ENCODE measurements at places on chromosomes 2 and 18.

GRCh38 chr2:182165202-182165601 lies 179.5 kb downstream of the PPP1R1C start:
- DNase-seq, result no peak

DNA sequence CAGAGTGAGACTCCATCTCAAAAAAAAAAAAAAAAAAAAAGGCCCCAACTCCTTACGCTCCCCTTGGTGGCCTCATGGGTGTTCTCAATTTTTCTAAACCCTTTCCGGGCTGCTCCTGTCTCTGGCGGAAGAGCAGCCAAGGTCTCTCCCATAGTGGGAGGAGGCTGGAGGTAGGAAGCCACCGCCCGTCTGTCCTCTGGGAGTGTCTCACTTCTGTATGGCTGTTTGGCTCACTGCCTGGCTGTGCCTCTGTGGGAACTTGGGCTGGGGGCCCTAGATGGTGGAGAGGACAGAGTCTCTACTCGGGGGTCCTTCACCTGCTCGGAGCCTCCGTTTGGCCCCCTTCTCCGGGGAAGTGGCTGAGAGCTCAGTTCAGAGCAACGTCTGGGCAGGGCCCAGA lies 245.3 kb downstream of the CELF4 start:
- DNase-seq, result no peak

- no peak for DNase-seq
These were observed 375.1 kb upstream of the KCNH7 start for GRCh38 chr2:163213661-163214081.

GRCh38 chr2:207887500-207887899 lies 117.8 kb upstream of the FZD5 start:
- no peak for DNase-seq

GRCh38 chr2:60302377-60303126 lies 250.9 kb downstream of the BCL11A start:
- no peak for DNase-seq

GRCh38 chr2:218077464-218078216 lies 8.6 kb downstream of the RUFY4 start:
- DNase-seq, result no peak

DNA sequence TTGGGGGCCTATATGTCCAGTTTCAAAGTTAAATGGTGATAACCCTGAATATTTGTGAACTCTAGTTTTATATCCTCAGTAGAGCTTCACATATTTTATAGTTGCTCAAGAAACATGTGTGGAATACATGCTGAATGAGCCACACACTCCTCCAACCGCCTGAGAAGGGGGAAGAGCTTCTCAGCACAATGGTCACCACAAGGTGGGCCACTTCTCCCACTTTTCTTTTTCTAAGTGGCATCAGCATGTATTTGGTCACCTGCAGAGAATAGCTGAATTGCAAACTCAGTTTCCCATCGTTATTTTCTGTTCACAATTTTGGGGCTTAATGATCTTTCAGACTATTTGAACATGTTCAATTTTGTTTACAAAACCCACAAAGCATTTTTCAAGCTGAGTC lies 340.5 kb downstream of the PARD3B start:
- no peak for DNase-seq

DNA sequence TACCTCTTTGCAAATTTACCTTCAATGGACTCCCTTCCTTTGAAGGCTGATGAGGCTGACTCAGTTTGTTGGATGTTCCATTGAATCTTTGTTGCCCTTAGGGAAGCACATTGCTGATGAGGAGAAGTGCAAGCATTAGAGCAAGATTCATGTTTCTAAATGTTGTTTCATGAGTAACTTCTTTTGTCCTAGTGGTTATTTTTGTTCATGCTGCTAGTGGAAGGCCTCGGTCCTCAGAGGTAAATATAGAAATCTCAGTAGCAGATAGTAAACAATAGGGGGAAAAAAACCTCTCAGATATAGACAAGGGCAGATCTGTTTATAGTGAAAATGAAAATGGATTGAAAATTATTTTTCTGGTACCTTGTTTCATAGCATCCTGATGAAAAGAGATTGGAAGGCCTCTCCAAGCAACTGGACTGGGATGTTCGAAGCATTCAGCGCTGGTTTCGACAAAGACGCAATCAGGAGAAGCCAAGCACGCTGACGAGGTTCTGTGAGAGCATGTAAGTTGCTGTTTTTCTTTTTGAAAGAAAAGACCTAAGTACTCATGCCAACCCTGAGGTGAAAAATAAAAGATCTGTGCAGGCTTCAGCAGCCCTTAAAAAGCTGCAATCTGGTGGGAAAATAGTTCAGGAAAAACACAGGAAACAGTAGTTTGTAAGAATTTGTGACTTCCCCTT lies 104.9 kb downstream of the CERS6 start:
- DNase-seq, result no peak

DNA sequence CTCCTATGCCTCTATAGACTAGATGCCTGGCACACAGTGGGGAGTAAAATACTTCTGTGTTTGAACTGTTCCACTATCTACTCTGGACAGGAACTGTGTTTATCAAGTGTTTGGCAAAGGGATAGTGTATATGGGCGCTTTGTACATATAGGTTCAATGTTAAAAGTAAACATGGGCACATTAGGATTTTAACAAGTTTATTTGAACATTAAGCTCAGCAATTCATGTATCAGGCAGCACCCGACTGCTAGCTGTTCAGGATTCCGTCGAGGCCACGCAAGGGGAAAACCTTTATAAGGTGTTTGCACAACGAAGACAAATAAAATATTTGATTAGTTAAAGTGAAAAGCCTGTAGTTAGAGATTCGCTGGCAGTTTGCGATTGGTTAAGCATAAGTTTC lies 43.4 kb upstream of the ROCK2 start:
- DNase-seq, result no peak

GRCh38 chr2:48017136-48017535 lies 110.8 kb upstream of the FBXO11 start:
- no peak for DNase-seq

DNA sequence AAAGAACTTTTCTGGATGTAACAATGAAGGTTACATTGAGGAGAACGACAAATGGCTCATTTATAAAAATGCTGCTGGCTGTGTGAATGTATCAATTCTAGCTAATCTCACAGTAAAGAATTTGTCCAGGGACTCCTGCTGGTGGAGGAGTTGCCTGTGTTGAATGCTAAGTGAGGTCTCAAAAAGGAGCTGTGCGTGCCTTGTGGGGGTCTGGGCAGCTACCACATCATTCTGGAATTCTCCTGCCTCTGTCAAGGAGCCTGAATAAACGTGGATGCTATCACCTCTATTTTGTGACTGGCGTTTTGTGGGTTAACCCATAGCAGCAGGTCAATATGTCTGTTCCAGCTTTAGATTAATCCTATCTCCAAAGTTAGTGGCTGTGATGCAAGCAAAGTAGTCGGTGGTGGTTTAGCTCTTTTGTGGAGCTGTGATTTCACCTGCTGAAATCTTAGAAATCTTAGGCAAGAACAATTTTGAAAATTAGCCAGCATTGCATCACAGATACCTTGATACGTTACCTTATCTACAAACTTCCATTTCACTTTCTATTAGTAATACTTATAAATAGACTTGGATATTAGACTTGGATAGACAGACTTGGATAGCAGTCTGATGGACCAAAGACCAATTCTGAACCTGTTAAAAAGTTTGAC lies 96.8 kb downstream of the MTCL1 start:
- DNase-seq, result no peak

GRCh38 chr2:85257359-85257969 lies 70.3 kb downstream of the TGOLN2 start:
- DNase-seq, result no peak

- DNase-seq, result no peak
These were observed 117.9 kb downstream of the SETBP1 start for GRCh38 chr18:44798433-44799048.

DNA sequence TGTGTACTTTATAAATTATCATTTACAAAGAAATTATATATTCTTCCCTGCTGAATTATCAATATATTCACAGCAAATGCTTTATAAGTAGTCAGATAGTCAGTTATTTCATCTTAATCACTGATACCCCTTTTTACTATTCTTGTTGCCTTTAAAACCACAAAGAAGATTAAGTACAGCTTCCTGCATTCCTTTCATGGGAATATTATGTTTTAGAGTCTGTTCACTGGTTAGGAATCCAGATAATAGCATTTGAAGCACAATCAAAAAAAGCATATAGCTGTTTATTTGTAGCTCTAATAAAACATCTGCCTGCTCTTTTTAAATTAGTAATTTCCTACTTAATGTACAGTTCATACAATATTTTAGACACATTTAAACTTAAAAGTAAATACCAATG lies 508.9 kb downstream of the FBXO15 start:
- no peak for DNase-seq

DNA sequence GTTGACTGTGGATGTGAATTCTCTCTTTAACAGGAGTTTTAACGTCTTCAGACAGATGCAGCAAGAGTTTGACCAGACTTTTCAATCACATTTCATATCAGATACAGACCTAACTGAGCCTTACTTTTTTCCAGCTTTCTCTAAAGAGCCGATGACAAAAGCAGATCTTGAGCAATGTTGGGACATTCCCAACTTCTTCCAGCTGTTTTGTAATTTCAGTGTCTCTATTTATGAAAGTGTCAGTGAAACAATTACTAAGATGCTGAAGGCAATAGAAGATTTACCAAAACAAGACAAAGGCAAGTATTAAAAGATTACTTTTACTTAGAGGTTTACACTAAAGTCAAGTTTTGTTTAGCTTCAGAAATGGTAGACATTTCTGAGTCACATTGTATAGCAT lies 30.2 kb upstream of the TYMS start:
- no peak for DNase-seq

DNA sequence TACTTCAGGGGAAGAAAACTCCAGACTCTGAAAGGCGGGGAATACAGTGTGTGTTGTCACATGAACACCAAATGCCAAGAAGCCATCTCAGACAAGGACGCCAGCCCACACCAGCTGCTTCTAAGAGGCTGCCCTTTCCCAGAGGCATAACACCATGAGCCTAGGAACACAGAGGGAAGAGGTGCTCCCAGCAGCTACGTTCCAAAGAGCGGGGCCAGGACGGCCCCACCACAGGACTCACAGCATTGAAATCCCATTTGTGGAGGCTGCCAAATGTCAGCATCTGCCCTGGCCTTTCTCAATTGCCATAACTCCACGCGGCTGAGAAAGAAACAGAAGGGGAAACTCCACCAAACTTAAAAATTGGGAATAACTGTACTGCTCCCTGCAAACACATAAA lies 20.1 kb upstream of the ID2 start:
- DNase-seq, result no peak

DNA sequence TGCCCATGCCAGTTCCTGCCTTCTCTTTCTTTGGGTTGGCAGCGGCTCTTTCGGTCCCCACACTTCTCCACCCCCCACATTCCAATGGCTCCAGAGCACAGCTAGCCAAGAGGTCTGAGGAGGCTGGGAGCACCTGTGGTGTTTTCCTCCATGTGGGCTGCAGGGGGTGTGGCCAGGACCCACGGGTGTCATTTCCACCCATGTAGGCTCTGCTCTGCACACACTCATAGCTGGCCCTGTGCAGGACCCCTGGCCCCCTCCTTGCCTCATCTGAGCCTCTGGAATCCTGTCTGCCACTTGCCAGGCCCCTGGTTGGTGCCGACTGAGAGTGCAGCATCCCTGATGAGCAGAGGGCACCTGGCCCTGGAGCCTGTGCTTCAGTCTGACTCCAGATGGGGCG lies 46.3 kb downstream of the DYSF start:
- no peak for DNase-seq

DNA sequence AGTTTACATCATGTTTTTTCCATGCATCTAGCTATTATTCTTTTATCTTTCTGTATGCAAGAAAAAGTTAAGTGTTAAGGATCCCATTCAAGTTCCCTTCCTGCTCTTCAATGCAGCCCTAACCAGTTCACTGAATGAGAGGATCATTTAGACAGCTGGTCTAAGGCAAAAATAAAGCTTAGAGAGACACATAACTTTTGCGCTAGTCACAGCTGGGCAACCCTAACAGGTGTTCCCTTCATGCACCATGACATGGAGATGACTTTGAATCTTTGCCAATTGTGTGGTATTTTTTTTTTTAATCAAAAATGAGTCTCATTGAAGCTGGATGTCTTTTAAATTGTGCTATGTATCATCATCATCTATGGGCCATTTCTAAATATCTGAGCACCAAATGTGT lies 393.8 kb upstream of the CYRIA start:
- no peak for DNase-seq

DNA sequence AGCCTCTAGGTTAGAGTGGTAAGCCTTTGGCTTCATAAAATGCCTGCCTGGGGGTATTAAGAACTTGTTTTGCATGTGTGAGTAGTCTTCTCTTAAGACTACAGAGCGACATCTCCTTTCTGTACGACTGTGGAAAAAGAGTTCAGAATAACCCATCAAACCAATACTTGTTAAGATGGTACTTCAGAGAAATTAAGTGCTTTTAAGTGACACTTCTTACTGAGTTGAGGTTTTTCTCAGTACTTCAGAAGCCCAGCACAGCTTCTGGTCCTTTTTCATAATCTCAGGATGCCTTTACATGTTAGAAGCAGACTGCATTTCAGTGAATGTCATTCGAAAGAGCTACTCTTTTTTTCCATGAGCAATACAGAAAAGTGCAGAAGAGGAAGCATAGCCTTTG lies 10.8 kb downstream of the XRCC5 start:
- peak; percentile 25 for DNase-seq

DNA sequence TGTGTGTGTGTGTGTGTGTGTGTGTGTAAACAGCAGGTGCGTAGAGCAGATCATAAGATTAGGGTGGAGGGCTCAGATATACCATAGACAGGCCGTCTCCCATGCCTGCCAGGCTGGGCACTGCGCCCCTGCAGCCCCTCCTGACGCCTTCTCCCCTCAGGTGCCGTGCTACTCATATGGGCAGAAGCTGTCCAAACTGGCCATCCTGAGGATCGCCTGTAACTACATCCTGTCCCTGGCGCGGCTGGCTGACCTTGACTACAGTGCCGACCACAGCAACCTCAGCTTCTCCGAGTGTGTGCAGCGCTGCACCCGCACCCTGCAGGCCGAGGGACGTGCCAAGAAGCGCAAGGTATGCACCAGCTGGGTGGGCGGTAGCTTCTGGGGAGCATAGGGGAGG lies 10.0 kb downstream of the ATOH8 start:
- no peak for DNase-seq

GRCh38 chr2:158795195-158795924 lies at the start of gene DAPL1:
DAPL1 (plus strand) TSS chr2:158795317; CDS start chr2:158795373, 56 bp downstream.
- no peak for DNase-seq

All from CD4-positive, alpha-beta T cell treated with Interleukin-4 for 4 hours (primary cell).